ENCODE measurements at places on chromosomes 4 and X.
A peak's percentile ranks its signal among the peaks of the same experiment; 100 is the strongest.

DNA sequence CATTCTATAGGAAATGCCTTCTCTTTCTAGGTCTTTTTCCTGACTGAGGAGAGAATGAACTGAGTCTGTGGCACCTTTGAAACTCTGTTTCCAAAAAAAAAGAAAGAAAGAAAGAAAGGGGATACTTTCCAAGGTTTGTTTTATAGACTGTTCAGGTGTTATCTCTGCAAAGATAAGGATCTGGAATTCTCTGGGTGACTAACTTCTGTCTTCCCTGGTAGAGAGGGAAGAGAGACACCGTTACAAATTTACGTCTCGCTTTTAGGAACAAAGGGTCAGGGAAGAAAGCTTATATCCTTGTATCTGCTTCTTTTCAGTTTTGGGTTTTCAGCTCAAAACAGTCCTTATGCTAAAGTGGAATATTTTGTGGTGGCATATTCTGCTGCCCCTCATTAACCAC, 314.1 kb downstream of the RAPGEF2 start:
- DNase-seq, result no peak

GRCh38 chr4:159768016-159768415, 665.1 kb downstream of the RAPGEF2 start:
- no peak for DNase-seq

DNA sequence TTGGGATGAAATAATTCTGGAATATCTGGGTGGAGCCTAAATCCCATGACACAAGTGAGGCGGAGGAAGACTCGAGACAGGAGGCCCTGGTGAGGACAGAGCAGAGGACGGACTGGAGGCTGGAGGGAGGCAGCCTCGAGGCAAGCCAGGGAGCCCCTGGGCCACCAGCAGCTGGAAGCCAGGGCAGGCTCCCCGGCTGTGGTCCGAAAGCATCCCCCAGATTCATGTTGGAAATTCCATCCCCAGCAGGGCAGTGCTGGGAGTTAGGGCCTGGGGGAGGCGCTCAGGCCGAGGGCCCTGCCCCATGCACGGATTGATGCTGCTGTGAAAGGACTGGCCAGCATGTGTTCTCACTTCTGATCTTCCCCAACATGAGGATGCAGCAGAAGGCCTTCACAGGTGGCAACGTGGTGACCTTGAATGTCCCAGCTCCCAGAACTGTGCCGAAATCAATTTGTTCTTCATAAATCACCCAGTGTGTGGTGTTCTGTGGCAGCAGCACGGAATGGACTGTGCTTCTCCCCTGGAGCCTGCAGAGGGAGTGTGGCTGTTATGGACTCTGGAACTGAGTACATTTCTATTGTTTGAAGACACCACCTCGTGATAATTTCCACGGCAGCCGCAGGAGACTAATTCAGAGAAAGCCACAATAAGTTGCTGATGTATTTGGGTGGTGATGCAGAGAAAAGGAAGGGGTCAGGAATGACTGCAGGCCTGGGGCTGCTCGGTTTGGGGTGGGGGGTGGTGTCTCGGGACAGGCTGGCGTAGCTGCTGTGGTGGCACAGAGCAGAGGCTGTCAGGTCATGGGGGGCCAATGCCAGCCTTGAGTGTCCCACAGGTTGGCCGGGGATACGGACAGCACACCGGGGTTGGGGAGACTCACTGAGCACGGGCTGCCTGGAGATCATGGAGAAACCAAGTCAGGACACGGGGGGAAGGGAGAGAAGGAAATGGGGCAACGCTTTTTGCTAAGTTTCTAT, 56.9 kb downstream of the PCGF3 start:
- DNase-seq, result no peak

DNA sequence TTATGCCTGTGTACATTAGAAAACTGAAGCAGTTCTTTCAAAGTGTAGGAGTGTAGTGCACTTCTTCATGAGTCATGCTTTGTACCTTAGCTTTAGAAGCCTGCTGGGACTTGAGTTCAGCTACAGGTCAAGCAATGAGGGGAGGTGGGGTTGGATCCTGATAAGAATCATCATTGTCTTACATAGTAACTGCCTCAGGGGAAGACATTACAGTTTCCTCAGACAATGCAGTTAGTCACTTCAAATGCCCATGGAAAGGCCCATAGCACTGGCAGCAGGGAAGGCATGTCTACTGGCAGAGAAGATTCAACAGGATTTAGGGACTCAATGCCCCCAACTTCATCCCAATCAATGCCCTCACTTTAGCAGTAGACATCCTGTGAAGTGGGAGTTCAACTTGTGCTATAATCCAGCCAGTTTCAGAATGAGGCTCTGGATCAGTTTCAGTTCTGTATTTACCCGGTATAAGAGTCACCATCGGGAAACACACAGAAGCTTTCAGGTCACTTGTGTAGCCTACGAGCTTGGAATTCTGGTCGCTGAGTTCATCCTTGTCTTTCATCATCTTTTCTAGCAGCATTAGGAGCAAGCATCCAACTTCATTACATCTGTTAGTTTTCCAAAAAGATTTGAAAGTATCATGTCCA, 1216.5 kb downstream of the RAPGEF2 start:
- no peak for DNase-seq

GRCh38 chr4:140806163-140806562, 50.0 kb upstream of the TBC1D9 start:
- no peak for DNase-seq

DNA sequence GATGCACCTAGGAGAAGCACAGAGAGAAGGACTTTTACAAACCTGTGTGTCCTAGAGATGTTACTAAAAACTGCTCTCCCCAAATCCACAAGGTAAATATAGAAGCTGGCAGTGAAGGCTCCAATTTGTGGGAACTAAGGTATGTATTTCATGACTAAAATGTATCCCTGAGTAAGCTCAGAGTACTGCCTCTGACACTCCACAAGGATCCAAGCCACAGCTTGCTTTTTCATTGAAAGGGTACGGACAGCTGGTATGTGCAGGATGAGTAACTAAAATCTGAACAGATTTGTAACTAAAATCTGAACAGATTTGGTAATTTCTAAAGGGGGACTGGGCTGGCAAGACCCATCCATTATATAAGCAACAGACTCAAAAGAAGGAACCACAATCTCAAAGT, 187.6 kb downstream of the DCLK2 start:
- no peak for DNase-seq

- no peak for DNase-seq
Measured at GRCh38 chr4:8553216-8553615, 27.0 kb upstream of the GPR78 start.

GRCh38 chr4:128338634-128339355, 51.2 kb upstream of the PGRMC2 start:
- no peak for DNase-seq

- DNase-seq, result no peak
Measured at GRCh38 chr4:128837679-128838078, 28.2 kb downstream of the JADE1 start.

GRCh38 chr4:83910693-83911092, 374.8 kb downstream of the GPAT3 start:
- no peak for DNase-seq

- no peak for DNase-seq
Measured at GRCh38 chrX:68086709-68087108, 346.6 kb downstream of the OPHN1 start.

DNA sequence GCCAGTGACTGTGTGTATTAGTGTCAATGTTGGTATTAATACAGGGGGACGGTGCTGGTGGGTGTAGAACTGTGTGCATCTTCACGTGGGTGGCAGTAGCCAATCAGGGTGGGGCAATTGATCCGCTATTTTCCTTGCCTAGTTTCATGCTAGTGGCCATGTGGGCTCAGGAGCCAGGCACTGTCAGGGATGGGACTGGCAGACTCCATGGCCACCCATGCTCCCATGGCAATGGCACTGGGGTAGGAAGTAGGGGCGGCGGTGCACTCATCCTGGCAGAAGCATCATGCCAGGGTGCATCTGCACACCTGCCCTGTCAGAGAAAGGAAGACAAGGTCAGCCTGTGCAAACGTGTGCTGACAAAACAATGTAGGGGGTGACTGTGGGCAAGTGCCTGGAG, 122.1 kb upstream of the MAGEC2 start:
- DNase-seq, result no peak

- DNase-seq, result peak; percentile 16
Measured at GRCh38 chrX:107726816-107727534, 48.6 kb downstream of the TSC22D3 start.

GRCh38 chr4:84215217-84215616, 283.9 kb downstream of the NKX6-1 start:
- no peak for DNase-seq

- DNase-seq, result peak; percentile 2
Measured at GRCh38 chr4:110211007-110211769, 12.8 kb upstream of the ELOVL6 start.

GRCh38 chrX:112785344-112785743, 55.3 kb downstream of the AMOT start:
- DNase-seq, result no peak

GRCh38 chr4:15012017-15012788, 9.9 kb downstream of the CPEB2 start:
- no peak for DNase-seq

DNA sequence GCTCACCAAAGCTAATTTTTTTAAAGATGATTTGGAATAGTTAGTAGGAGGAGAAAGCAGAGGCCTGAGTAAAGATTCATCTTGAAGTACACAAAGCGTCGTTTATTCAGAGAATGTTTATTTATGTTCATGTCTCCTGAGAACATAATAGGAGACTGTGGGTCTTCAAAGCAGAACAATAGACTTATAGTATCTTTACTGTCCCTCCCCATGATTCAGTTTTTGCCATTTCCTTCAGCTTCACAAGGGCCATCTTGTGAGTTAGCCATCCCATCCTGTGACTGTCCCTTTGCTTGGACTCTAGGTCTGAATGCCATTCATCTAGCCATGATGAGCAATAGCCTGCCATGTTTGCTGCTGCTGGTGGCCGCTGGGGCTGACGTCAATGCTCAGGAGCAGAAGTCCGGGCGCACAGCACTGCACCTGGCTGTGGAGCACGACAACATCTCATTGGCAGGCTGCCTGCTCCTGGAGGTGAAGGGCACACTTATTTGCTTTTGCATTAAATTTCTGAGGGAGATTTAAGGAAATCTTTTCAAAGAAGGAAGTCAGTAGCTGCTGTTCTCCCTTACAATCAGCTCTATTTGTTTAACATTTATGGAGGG, 105.8 kb downstream of the NFKB1 start:
- no peak for DNase-seq

DNA sequence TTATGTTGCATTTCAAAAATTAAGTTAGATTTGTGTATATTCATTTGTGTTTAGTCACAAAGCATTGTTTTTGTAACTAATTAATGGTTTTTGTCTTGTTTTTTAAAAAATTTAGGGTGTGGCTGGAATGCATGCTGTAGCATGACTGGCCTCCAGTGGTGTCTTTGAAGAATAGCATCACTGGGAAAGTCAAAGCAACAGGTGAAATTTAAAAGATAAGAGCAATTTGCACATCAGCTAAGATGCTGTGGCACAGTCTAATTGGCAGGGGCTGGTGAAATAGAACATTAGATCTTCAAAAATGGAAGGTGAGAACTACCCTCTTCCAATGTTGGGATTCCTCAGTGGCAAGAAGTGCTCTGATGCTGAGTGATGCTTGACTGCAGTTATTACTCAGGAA, 45.3 kb downstream of the ANK2 start:
- no peak for DNase-seq

DNA sequence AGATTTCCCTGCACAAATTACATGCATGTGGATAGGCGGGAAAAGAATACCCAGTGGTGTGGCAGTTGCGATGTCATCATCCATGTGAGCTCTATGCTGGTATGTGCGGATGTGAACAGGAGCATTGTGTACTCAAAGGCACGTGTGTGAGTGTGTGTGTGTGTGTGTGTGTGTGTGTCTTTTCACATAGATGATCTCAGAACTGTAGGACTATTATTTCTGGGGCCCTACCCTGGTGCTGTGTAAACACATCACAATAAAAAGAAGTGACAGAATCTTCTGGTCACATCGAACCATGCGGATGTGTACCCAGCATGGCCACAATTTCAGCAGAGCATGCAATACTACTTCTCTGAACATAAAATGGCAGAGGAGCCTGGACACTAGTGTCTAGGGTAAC, 624.8 kb downstream of the MID1IP1 start:
- DNase-seq, result no peak

- DNase-seq, result no peak
Measured at GRCh38 chrX:139795196-139795595, 87.2 kb upstream of the MCF2 start.

DNA sequence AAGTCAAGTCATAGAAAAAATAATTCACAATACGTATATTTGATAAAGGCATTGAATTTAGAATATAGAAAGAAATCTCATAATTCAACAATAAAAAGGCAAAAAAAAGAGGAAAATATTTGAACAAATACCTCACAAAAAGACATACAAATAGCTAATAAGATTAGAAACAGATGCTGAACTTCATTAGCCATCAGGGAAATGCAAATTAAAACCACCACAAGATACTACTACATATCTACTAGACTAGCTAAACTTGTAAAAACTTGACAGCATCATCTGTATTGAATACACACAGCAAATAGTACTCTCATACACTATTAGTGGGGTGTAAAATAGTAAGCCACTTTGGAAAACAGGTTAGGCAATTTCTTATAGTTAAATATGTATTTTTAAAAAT, 128.7 kb upstream of the TLL1 start:
- DNase-seq, result no peak

DNA sequence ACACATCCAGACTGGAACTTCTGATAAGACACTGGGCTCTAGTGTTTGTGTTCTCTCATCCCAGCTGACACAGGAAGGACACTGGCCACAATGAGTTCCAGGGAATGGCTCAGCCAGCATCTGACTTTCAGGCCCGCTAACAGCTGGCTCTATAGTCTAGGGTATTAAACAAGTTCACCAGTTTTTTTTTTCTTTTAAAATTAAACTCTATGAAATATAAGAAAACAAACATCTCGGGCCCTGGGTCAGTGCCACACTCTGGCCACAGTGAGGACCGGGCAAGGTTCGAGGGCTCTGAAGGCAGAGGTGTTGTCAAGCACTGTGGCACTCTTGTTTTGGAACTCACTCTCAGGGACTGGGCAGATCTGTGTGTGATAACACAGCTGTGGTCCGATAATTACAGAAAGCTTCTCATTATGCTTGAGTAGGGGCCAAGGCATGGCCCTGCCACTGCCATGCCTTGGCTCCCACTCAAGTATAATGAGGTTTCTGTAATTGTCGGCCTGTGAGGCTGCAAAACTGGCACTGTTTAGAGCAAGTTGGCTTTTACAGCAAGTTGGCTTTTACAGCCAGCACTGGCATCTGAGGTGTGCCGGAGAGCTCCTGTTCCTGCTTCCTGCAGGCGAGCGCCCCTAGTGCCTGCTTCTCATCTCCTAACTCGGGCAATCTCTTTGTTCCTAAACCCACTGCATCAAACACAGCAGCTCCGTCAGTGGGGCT, 62.8 kb downstream of the PPP1R2C start:
- DNase-seq, result no peak

DNA sequence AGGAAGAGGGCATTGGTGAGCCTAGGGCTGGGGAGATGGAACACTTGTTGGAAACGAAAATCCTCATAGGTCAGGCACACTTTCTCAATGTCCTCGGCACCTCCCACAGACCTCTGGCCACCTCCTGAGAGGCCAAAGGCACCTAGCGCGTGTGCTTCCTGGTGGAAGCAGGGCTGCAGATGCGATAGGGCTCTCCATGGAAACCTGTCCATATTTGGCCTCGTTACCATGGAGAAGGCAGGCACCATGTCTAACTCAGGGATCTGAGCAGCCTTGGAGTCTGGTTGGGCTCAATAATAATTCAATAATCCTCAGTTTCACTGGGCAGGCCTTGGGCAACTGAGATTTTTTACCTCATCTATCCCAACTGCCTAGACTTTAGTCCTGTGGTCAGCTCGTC, 58.3 kb downstream of the RAI2 start:
- DNase-seq, result no peak

GRCh38 chr4:101357751-101358150, 10.4 kb upstream of the PPP3CA start:
- no peak for DNase-seq

All from NCI-H510A (cell line).